A549 treated with Hydrocortisone at 1 μM for 4 hours (cell line): ENCODE measurements at places on chromosomes 1 and 21. TPM values are rescaled to one million over a fixed set of nuclear protein-coding genes. Genes with fewer than 3 reads are reported as not detected.

The CD53 gene
- 0.07 TPM in 1 of 5 replicates, not detected in the others for total RNA-seq

The AADACL4 gene
- not detected in 5 replicates for total RNA-seq

The CFHR3 gene
- total RNA-seq, result 0.16 to 0.22 TPM (median 0.20 TPM) in 4 of 5 replicates, not detected in the other

The COL18A1 gene
- 143 to 163 TPM (median 156 TPM) in 5 replicates for total RNA-seq

The SMIM1 gene
- 0.41 to 1.5 TPM (median 0.71 TPM) in 5 replicates for total RNA-seq

The KIAA1614 gene
- total RNA-seq, result 0.74 to 1.2 TPM (median 0.96 TPM) in 5 replicates

The LY9 gene
- 0.07 to 0.17 TPM (median 0.11 TPM) in 5 replicates for total RNA-seq

The SPRTN gene
- total RNA-seq, result 12.2 to 15.7 TPM (median 14.0 TPM) in 5 replicates

The PAQR7 gene
- total RNA-seq, result 6.8 to 8.3 TPM (median 7.3 TPM) in 5 replicates

The SRM gene
- total RNA-seq, result 136 to 219 TPM (median 203 TPM) in 5 replicates

The NUAK2 gene
- 25.4 to 29.7 TPM (median 28.4 TPM) in 5 replicates for total RNA-seq
